ENCODE measurements at places on chromosomes 4 and X.

DNA sequence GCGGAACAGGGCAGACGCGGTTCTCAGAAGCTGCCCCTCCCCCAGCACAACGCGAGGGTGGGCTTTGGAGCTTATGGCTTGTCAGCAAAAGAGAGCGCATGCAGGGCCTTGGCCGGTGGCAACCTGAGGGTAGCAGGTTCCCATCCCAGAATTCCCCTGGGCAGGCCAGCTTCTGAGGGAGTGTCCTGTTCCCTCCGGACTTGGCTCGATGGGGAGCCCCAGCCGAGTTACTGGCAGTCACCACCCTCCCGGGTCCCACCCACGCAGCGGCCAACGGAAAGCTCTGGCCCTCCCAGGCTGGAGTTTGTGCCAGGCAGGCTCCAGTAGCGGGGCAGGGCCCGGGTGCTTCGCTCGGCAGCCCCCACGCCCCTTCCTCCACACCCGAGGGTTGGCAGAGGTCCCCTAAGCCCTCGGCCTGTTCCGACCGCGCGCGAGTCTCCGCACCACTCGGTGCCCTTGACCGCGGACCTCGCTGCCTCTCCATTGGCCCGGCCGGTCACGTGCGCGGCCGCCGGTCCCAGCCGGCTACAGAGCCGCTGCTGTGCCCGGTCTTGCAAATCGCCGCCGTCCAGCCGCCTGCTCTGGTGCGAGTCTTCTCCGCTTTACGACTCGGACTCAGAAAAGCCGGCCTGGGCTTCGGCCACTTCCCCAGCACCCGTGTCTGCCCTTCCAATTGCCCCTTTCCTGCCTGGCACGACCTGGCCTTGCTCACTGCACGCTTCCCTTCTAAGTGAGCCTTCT is 20.9 kb upstream of the MTM1 start:
- no peak for DNase-seq

- no peak for DNase-seq
Observed at GRCh38 chr4:54575919-54576318, 81.8 kb upstream of the KIT start.

DNA sequence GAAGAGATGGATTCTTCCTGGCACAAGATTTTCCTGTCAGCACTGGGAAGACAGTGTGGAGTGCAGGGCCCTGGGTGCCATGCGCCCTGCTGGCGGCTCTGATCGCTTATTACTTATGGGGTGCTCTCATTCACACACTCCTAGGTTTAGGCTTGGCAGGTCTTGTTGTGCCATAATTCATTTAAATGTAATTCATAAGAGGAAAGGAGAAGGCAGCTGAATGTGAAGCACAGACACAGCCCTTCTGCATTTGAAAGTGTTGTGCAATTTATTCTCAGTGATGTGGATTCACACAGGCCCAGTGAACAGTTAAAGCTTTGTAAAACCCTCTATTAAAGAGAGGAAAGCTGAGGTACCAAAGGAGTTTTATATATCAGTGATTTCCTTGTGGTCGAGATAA is 249.7 kb downstream of the C4orf33 start:
- DNase-seq = no peak

- DNase-seq = no peak
Observed at GRCh38 chrX:69027181-69028005, 137.9 kb downstream of the PJA1 start.

DNA sequence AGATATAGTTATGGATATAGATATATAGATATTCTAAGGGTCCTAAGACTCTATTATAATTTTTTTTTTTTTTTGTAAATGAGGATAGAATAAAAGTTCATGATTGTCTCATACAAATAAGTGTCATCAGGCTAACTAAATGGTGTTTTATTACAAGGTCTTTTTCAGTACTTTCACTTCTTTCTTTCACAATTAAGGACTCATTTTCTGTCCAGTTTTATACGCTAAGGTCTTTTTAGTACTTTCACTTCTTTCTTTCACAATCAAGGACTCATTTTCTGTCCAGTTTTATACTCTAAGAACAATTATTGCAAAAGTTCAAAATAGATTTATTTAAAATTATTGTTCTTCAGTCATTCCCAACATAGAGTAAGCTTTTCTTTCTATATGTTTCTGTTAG is 32.7 kb downstream of the RUFY3 start:
- DNase-seq = no peak

GRCh38 chr4:173370130-173370476 is 651 bp upstream of the SAP30 start:
- no peak for DNase-seq

- no peak for DNase-seq
Observed at GRCh38 chr4:107069049-107069448, 32.9 kb upstream of the DKK2 start.

DNA sequence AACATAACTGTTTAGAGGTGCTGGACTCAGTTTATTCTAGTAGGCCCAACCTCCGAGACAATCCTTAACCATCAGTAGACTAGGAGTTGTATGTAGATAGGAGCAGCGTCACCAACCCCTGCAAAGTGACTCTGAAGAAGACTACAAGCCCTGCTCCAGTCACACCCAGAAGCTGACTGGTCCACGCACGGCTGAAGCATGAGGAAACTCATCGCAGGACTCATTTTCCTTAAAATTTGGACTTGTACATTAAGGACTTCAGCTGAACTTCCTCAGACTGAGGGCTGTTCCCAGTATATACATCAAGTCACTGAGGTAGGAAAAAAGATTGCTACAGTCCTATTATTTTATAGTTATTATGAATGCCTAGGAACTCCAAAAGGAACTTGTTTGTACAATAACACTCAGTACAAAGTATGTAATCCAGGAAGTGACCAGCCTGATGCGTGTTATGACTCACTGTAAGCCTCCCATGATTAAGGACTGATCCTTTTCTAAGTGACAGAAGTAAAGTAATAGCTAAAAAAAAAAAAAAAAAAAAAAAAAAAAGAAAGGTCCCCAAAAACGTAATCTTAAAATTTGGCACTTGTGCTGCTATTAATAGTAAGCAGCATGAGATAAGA is 41.6 kb upstream of the UGT2B7 start:
- DNase-seq = no peak

DNA sequence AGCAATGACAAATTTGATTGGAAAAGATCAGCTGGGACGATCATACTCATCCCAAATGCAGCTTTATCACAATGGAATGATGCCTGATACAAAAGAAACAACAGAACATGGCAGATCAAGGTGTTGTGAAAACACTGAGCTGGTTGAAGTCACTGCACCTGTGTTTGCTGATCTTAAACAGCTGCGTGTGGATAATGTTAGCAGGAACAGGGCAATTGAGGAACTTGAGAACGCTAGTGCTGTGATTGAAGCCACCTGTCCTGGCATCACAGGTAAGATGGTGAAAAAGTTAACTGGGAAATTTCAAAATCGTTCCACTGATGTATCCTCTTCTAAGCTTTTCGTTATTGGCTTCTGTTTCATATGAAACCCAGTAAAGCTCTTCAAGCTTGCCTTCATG is 27.4 kb upstream of the SOD3 start:
- no peak for DNase-seq

DNA sequence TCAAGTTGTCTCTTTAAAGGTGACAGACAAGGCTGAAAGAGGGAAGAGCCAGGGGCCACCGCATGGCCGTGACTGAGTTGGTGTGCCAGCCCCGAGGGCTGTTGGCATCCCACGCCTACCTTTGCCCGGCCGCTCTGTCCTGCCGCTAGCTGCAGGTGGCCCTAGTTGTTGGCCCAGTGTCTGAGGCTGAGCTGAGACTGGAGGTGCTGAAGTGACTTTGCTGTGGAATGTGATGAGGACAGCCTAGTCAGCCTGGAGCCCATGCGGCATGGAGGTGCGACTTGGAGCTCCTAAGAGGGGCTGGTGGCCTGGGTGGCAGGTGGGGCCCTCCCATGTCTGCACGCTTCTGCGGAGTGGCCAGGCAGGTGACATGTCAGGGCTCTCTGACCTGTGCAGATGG is 6.6 kb downstream of the TADA2B start:
- no peak for DNase-seq

DNA sequence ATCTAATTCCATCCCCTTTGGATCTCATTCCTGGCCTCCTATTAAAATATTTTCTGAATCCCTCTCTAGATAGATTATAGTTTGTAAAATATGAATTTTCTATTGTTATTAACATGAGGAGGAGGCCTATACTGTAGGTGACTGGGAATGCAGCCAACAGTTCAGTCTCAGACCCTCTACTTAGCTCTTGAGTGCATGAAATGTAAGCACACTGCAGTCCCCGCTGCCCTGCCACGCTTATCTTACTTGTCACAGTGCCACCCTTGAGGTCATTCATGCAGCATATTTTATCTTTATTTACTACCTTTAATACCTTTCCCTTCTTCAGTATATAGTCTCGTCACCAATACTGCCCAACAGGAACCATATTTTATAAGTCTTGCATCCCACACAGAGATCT is 151.0 kb downstream of the CAMK2D start:
- DNase-seq = no peak

- no peak for DNase-seq
Observed at GRCh38 chrX:126929071-126929470, 109.5 kb downstream of the PRR32 start.

DNA sequence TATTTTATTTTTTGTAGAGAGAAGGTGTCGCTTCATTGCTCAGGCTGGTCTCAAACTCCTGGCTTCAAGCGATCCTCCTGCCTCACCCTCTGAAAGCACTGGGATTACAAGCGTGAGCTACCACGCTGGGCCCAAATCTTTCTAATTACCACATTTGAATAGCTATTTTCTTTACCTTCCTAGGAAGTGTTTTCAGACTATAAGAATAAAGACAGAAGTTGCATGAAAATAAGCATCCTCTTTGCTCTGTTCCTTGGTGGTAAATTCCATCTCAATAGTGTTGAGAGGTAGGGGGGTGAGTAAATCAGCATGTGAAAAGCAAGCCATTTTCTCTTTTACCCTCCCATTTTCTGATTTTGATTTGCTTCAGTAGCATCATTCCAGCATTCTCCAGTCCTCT is 122.4 kb downstream of the LARP7 start:
- no peak for DNase-seq

DNA sequence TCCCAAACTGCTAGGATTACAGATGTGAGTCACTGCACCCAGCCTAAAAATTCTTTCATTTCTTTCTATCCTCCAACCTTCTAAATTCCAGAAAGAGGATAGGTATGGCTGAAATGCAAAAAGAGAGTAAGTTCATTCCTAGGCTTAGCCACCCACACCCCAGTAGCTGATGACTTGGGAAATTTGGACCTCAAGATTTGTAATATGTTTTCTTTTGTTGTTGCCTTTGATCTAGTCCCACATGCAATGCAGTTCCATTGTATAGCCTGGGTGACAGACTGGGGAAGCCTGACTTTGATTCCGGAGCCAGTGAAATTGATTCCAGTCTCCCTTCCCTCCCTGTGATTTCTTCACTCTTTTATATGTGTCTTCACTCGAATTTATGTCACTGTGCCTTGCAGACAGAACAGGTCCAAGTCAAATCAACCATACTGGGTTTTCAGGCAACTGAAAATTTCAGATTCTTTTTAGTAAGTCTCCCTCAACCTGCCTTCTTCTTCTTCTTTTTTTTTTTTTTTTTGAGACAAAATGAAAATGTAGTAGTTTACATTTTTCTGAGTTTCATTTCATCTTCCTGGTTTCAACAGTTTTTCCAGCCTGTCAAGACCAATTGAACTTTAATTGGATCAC is 176.2 kb upstream of the RBPJ start:
- no peak for DNase-seq

DNA sequence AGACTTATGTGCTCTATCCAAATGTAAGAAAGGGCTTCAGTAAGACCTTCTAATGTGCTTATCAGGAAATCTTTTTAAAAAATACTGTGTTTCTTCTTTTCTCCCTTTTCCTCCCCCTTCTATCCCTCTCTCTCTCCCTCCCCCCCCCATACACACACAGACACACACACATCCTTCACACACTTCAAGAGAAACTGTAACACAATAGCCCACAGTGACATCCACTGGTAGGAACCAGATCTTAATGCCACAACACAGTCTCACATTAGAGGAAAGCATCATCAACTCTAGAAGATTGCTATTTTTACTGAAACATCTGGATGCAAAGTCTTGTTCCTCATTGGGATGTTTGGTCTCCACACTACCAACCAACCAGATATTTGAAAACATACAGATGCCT is 4.6 kb downstream of the PCDH19 start:
- DNase-seq = no peak

- no peak for DNase-seq
Observed at GRCh38 chrX:45329217-45329616, 128.5 kb upstream of the DIPK2B start.

DNA sequence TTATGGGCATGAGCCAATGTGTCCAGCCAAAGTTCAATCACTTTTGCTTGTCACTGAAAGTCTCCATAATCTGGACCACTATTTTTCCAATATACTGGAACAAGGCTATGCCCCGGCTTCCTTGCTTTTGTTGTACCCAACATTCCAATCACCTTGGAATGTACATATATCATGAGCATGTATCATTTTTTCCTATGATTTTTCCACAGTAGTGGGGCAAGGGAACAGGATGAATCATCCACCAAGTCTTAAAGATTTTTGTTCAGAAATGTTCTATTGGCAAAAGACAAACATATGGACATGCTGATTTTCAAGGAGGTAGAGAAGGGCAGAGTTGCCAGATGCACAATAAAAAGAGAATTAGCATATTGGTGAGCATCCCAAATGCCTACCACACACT is 548.1 kb upstream of the INTU start:
- DNase-seq = no peak

GRCh38 chrX:9342561-9343051 is 122.3 kb upstream of the TBL1X start:
- no peak for DNase-seq

GRCh38 chrX:88416002-88416401 is 331.0 kb upstream of the CPXCR1 start:
- no peak for DNase-seq

DNA sequence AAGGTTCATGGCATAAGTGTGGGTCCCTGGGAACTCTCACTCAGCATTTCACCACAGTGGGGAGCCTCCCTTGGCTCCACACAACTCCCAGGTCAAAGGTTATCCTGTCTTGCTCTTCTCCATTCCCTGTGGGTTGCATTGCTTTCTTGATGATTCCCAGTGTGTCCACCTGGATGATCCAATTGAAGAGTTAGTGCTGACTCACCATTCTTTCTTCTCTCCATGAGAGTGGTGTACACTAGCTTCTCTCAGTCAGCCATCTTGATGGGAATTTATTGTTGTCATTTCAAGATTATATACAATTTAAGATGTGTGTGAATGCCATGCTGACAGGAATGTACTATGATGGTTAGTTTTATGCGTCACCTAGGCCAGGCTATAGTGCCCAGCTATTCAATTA is 25.6 kb upstream of the C4orf17 start:
- no peak for DNase-seq

GRCh38 chr4:11622961-11623725 is 194.4 kb upstream of the HS3ST1 start:
- DNase-seq = no peak

DNA sequence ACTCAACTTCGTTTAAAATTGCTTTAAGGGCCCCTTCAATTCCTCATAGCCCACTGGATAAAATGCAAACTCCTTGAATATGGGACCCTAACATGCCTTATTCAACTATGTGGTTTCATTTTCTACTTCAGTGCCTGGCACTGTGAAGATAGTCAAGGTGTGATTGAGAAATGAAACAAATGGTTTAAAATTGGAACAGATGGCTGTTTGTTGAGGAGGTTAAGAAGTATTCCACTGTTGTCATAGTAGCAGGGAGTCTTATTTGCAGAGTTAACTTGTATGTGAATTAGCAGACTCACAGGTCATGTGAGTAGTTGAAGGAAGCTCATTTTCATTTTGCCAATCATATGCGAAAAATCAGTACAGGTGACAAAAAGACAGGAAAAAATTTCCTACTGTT is 593.3 kb downstream of the KCTD8 start:
- no peak for DNase-seq
